ENCODE measurements at places on chromosomes 4 and X. TPM values are rescaled to one million over a fixed set of nuclear protein-coding genes. Genes with fewer than 3 reads are reported as not detected.
A peak's percentile ranks its signal among the peaks of the same experiment; 100 is the strongest.

DNA sequence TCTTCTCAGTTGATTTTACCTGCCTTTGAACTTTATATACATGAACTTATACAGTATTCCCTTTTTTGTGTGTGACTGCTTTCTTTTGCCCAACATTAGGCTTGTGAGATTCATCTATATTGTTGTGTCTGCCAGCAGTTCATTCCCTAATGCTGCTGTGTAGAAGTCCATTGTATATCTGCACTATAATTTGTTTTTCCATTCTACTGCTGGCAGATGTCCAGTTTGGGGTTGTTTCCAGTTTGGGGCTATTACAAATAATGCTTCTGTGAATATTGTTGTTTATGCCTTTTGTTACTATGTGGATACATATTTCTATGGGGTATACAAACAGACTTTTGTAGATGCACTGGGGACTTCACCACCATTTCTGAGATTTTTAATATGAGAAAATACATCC, 268.4 kb downstream of the DCTD start:
- no peak for DNase-seq

DNA sequence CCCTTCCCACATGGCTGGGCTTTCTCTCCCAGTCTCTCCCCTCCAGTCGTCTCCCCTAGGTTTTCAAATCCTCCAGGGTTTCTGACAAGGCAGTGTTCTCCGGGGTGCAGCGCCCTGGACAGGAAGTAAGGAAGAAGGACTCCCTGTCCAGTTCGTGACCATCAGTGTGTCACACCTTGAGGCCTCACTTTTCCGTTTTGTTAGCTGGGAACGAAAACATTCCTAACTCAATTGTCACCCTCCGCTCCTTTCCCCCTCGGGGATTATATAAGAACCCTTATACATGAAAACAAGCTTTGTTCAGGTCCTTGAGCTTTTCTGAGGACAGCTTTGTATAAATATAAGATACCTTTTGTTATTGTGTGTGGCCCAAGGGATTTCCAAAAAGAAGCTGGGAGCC, 92.1 kb downstream of the KDR start:
- no peak for DNase-seq

DNA sequence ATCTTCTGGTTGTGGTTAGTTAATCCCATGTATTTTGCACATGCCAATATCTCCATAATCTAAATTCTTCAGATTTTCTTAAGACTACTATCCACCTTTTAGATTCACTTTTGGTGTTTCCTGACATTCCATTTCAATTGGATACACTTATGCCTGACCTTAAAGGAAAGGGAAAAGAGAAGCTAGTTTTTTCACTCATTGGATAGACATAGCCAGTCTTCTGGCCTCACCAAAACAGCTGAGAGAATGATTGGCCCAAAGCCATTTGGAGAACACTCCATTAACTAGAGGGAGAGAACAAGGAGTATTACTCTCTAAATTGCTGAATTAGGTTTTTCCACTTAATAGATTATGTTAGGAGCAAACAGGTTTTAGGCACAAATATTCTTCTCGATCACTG, 4.0 kb downstream of the PRPS1 start:
- peak; percentile 1 for DNase-seq

- no peak for DNase-seq
Measured at GRCh38 chrX:101605146-101605545, 12.7 kb downstream of the ARMCX6 start.

DNA sequence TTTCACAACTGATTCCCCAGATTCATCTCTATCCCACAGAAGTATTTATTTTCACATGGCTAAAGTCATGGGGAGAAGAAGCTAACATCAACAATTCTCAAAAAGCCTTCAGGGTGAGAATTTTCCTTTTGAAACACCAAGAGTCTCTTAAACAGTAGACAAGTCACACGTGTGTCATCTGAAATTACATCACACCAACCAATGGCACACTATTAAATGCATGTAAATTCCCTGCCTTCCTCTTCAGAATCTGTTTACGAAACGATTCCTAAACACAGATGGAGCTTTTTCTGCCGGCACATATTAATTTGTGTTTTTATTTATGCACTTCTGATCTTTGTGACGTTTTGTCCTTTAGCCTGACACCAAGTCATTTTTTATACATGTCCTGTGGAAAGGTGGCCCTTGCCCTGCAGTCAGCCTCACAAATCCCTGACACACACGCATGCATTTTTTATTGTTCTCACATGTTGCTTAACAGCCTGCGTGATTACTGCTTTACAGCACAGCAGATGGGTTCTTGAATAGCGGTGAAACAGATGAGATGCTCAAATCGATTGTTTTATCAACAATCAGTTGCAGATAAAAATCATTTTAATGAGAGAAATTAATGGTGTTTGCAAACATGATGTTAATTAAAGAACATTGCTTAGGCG, 735.9 kb upstream of the TENM3 start:
- no peak for DNase-seq

The FAM47B gene
- not detected for total RNA-seq
